ENCODE measurements at places on chromosomes 4 and X. TPM values are rescaled to one million over a fixed set of nuclear protein-coding genes. Genes with fewer than 3 reads are reported as not detected.
A peak's percentile ranks its signal among the peaks of the same experiment; 100 is the strongest.

DNA sequence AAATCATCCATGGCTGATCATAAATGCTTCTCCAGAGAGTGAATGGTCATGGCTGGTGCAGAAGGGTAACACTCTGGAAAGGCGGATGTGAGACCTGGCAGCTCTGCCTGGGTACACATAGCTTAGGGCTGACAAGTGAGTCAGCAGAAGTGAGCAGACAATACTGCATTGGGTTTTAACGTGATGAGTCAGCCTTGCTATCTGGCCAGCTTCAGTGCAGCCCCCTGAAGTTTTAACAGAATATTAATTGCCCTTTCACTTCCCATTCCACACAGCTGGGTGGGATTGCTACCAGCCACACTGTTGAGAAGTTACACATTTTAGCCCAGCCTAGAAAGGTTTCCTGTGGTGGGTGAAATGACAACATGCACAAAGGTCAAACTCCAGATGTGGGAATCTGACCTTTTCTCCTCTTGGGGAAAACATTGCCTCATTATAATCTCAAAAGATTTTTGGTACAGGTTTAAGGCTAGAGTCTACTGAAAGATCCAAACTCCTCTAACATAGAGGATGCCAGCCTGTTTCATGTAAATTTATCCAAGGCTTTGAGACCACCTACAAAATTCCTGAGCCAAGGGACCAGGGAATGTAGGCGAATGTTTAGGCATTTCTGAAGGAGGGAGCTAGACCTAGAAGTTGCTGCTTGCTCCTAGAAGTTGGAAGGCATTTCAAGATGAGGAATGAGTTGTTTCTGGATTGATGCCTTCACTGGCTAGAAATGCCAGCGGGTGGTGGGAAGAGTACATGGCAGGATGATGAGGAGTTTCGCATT, 230.3 kb upstream of the PGRMC2 start:
- peak; percentile 97 for DNase-seq

- peak; percentile 75 for DNase-seq
These were observed 94.4 kb downstream of the NPNT start for GRCh38 chr4:105989485-105990242.

DNA sequence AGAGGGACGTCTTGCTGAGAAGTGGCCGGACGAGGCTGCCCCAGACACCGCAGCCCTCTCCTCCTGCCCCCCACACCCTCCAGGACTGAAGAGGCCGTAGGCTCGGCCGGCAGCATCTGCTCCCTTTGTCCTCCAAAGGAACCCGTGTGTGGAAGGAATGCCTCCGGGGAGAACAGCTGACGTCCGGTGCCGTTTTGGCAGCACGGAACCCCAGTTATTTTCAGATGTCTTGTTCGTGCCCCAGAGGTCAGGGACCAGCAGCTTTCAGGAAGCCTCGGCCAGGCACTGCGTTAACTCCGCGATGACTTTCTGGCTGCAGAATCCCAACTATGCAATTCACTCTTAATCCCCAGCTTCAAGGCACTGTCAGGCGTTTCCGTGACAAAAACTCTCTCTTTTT, 10.9 kb upstream of the PPP2R3B start:
- peak; percentile 73 for DNase-seq

SPANXA2 gene
- polyA plus RNA-seq, result not detected

DNA sequence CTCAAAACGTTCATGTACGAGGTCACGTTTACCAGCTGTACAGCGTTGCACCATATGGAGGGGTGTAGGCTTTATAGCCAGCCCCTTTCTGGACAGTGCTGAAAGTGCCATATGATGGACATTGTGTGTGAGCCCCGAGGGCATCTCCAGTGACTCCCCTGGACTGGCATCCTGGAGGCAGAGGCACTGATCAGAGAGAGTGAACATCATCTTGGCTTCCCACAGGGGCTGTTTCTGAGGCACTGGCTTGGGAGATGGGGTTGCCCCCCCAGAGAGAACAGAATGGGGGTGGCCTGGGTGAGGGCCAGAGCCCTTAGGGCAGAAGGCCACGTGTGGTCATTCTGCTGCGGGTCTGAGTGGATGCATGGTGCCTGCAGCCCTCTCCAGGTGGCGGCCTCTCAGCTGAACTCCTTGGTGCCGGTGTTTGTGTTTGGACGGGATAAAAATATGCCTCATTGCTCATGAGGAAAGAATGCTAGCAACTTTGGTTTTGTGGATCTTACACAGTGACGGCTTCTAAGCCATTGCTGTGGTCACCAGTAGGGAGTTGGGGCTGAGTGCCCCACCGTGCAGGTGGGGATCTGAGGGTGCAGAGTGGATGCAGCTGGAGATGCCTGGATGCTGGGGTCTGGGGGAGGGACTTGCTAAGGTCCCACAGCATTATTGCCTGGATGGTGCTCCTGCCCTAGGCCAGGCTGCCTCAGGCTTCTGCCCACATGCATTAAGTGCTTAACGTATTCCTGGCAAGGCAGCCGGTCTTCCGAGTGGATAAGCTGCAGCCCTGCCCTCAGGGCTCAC, 3.4 kb downstream of the WFS1 start:
- peak; percentile 75 for DNase-seq

- DNase-seq, result peak; percentile 90
These were observed 37.9 kb downstream of the RELL1 start for GRCh38 chr4:37648084-37648817.

GRCh38 chr4:86256086-86256485, 103.8 kb downstream of the MAPK10 start:
- DNase-seq, result no peak

DNA sequence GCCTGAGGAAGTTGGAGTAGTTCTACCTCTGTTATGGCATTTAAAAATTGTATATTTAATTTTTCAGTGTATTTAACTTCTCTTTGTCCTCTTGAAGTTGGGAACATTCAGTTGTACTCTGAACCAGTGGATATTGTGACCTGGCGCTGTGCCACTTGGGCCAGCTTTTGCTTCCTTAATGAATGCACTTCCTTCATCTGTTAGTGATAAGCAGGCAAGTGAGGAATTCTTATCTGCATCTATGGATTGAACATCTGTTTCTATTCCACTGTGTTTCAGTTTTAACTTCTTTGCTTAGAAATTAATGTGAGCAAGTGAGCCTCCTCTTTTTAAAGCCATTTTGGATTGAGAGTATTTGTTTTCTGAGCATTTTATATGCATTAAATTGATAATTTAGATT, 128.3 kb downstream of the UCHL1 start:
- DNase-seq, result peak; percentile 99

DNA sequence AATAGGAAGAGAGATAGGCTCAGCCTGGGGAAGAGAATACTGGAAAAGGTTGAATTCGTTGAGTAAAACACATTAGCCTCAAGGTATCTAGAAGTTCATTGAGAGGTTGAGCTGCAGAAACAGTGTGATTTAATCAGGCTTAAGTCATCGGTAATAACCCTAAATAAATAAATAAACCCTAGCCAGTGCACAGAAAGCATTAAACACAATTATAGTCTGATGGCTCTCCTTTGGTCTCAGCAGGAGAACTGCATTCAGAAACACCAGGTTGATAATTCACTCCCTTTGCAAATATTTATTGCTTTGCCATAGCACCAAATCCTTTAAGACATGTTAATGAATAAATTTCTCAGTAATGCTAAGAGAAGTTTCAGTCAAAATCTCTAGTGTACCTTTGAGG, 9.6 kb downstream of the DCX start:
- DNase-seq, result no peak

CLDN22 gene
- polyA plus RNA-seq, result not detected

Measured in endothelial cell of umbilical vein (primary cell).